ENCODE measurements at places on chromosomes 3 and 15. TPM values are rescaled to one million over a fixed set of nuclear protein-coding genes. Genes with fewer than 3 reads are reported as not detected.
A peak's percentile ranks its signal among the peaks of the same experiment; 100 is the strongest.

DNA sequence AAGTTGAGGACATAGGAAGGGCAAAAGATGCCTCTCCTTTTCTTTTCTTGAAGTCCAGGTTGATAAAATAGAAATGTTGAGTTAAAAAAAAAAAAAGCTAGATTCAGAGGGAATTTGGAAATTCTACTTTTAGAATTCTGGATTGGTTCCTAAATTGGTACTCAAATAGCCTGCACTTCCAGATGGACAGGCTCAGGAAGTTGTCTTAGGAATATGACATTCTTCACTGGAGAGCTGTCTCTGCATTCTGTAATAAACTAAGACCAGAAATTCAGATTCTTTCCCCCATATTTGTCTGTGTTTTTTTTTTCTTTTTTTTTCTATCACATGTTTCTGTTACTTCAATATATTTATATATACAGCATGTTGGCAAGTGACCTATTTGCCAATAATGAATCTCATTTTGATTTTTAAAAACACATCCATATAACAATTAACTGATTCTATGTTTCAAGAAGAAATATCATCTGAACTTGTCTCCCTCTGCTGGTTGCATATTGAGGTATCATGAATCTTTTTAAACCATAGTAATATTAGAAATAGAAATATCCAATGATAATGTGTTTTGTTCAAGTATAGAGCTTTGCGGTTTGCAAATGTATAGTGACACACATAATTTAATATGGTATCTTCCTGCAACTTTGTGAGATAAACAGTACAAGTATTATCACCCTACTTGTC is 8.5 kb upstream of the LSAMP start:
- DNase-seq = no peak

LMCD1 gene
- polyA plus RNA-seq = 347 TPM

DNA sequence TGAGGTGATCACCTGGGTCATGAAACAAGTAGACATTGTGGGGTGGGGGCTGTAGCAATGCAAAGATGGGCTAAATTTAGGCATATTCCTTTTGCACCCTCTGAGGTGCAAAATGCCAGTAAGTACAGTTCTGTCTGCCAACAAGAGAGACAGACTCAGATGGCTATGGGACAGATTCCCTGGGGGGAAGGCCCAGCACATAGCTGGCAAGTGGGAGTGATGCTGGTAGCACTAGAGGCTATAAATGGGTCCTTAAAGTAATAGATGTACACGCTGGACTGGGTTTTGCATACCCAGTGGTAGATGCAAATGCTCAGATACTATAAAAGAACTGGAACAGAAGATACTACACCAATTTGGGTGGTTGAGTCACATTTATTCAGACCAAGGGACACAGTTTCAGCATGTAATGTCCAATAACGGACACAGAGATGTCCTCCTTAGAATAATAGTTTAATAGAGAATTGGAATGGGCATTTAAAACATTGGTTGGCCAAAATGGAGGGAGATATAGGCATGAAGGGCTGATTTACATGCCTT is 67.4 kb upstream of the RNU6-1 start:
- no peak for DNase-seq

GRCh38 chr3:101976473-101976872 is 127.2 kb downstream of the NFKBIZ start:
- no peak for DNase-seq

SEMA3F gene
- 16.8 TPM for polyA plus RNA-seq

DNA sequence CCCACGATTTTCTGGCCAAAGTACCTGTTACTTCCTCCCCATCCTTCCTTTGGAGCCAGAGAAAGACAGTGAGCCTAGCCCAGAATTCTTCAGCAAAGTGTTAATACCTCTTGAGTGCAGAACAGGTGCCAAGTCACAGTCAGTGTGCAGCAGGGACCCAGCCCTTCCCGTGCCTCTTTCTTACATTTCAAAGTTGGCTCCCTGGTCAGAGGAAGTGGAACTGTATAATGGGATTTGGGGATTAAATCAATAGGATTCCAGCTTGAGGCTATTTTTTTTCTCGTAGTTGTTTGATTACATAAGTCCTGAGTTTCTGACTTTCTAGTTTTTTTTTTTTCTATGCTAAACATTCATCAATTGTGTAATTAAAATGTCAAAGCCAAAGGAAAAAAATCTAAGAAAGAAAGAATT is 52.6 kb upstream of the ABHD10 start:
- no peak for DNase-seq

PLCH1 gene
- 1.4 TPM for polyA plus RNA-seq

RPL4 gene
- 758 TPM for polyA plus RNA-seq

DNA sequence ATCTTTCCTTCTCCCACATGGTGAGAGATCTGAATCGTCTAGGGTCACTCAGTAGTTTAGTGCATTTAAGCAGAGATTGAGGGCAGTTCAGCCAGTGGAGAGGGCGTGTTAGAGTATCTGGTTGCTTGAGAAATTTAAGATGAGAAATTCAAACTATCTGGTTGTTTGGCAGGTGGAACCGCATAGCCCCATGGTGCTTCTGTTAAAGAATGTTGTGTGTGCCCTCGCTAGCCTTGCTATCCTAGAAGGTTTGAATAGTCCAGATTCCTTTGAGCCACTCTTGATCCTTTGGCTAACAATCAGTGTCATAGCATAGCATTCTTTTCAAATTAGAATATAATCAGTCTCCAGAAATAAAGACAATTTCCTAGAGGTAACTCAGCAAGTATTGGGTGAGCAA is 32.1 kb downstream of the ABHD17C start:
- DNase-seq = no peak

- no peak for DNase-seq
These were observed 29.8 kb upstream of the CLK3 start for GRCh38 chr15:74585857-74586256.

DNA sequence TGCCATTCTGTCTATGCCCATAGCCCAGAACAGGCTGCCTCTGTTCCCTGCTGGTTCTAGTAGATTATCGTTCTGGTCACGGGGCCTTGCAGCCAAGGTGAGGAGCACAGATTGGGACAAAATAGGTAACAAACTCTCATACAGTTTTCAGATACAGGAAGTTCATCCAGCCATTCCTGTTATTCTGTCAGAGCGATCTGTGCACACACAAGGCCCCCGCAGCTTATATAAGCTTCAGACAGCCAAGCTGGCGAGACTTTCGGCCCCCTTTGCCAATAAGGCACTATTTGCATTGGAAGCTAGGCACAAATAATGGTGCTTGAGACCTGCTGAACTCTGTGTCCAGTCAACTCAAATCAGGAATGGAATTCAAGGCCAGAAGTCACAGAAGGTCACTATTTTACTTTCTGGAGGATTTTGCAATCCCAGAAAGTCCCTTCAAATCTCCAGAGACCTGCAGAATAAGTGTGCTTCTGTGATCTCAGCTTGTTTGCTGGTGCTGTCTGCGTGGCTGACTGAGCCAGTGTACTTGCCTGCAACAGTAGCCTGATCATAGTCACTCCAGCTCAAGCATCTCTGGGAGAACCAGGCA is 69.4 kb downstream of the BFSP2 start:
- no peak for DNase-seq

COL6A5 gene
- 0.11 TPM for polyA plus RNA-seq

DNA sequence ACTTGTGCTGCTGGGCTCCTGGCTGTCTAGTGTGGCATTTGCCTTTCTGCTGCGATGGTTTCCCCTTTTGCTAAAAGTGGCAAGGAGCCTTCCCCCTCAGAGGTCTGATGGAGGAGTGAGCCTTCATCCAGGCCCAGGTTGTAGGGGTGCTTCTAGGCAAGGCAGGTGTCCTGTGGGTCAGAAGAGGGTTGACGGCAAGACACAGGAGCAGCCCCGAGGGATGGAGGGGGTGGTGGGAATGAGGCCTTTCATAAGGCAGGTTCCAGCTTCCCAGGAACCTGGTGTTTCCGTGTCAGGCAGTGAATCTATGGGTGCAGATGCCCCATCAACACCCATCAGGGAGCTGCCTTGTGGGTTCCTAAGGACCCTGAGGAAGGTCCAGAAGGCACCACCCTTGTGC is 63.0 kb upstream of the TAMM41 start:
- DNase-seq = no peak

NANOGP8 gene
- polyA plus RNA-seq = not detected

NPAP1 gene
- 0.77 TPM for polyA plus RNA-seq

GRCh38 chr3:94433811-94434210 is 370.9 kb downstream of the NSUN3 start:
- no peak for DNase-seq

GRCh38 chr3:122929188-122930062 is 98.1 kb downstream of the SEMA5B start:
- DNase-seq = no peak

DNA sequence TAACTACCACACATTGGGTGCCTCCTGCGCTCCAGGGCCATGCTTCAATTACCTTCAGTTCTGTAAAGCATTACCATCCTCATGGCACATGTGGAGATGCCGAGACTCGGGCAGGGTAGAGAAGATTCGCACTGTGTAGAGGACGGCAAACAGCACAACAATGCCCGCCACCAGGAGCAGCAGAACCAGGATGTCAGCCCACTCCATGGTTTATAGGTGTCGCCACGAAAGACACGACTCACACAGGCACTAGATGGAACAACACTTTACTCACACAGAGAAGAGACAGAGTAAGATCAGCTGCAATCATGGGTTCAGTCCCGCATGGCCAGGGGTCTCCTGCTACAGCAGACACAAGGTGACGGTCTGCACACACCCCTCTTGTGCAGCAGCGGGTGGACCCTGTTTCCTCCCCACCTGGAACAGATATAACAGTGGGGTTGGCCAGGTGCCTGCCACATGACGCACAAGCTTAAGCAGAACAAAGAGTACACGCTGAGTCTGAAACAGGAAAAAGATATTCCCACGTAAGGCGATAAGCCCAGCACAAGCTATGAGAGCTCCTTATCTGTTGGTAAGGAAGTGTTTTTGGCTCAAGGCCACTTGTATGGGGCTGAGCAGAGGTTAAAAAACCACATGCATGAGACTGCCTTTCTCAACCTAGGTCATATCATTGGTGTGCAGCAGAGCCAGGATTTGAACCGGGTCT is 2.5 kb upstream of the TBC1D21 start:
- DNase-seq = peak; percentile 33

DNASE1L3 gene
- polyA plus RNA-seq = 1.8 TPM

EPHA6 gene
- 5.0 TPM for polyA plus RNA-seq

GRCh38 chr15:41043276-41043951 is 72.7 kb downstream of the INO80 start:
- no peak for DNase-seq

DNA sequence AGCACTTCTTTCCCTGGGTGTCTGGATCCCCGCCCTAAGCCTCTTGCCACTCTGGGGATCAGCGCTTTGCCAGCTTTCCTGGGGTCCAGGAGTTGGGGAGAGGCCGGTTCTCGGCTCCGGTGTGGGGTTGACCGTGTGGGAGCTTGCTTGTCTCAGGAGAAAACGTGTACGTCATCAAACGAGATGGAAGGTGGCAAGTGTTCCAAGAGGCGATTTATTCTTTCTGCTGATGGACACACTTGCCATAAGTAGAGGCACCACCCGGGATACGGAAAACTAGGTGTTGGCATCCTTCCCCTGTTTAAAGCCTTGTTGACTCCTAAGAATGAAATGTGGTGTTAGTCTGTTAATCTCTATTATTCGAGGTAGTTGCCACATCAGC is 295 bp downstream of the ZWILCH start:
- DNase-seq = no peak

- no peak for DNase-seq
These were observed 11.3 kb downstream of the B3GALNT1 start for GRCh38 chr3:161093895-161094294.

DNA sequence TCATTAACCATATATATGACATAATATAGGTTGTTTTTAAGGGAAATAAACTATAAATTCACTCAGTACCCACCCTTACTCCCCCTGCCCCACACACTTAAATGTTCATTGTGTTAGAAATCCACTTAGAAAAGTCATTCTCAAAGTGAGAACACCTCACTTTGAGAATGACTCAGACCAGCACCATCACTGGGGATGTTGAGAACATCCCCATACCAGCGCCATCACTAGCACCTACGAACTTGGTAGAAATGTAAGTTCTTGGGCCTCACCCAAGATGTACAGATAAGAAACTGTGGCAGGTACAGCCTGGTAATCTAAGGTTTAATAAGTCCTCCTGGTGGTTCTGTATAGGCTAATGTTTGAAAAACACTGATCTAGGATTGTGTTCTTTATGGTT is 362.6 kb downstream of the LPP start:
- DNase-seq = no peak

SLC2A2 gene
- polyA plus RNA-seq = 40.8 TPM

- no peak for DNase-seq
These were observed 117.8 kb downstream of the TFDP2 start for GRCh38 chr3:142031575-142031974.

TMEM266 gene
- 0.39 TPM for polyA plus RNA-seq

ADCY5 gene
- 4.7 TPM for polyA plus RNA-seq

PAK6 gene
- polyA plus RNA-seq = 8.2 TPM

RUVBL1 gene
- 37.2 TPM for polyA plus RNA-seq

GRCh38 chr15:80188251-80188650 is 35.5 kb downstream of the FAH start:
- peak; percentile 21 for DNase-seq

CAV3 gene
- not detected for polyA plus RNA-seq

CNTN4 gene
- 17.4 TPM for polyA plus RNA-seq

WDR48 gene
- polyA plus RNA-seq = 24.6 TPM

DNA sequence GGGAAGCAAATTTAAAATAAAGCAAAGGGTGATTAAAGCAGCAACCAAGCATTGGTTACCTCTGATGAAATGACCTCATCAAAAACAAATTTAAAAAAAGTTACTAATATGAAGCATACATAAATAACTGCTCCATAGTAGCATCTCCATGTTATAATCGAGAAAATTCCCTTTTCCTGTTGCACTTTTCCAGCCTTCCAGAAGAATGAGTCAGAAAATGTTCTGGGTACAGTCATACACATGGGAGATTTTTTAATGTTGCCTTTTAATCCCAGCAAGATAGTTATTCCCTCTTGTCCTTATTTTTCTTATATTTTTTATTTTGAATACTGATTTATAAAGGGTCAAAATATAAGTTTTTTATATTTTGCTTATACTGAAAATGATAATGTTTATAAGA is 2.6 kb upstream of the TMCO5A start:
- DNase-seq = no peak

C3orf20 gene
- polyA plus RNA-seq = not detected

DNA sequence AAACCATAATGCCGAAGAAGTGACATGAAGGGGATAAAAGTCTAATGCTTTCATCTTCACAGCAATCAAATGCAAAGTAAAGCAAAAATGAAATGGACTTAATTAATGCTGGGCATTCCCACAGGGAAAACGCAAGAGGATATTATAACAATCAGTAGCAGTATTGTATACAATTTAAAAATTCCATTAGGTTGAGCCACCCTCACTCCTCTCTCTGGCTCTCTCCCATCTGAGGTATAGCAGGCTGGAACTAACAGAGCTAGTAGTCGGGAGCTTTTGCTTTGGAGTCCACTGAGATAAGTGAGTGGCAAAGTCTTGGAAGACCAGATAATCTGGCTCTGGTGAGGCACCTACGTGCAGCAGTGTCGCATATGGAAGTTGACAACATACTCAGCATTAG is 33.9 kb downstream of the DET1 start:
- DNase-seq = no peak
